ENCODE measurements at places on chromosomes 16 and 17.

GRCh38 chr17:79847698-79848369 is 8.6 kb upstream of the CBX4 start:
- no peak for DNase-seq

DNA sequence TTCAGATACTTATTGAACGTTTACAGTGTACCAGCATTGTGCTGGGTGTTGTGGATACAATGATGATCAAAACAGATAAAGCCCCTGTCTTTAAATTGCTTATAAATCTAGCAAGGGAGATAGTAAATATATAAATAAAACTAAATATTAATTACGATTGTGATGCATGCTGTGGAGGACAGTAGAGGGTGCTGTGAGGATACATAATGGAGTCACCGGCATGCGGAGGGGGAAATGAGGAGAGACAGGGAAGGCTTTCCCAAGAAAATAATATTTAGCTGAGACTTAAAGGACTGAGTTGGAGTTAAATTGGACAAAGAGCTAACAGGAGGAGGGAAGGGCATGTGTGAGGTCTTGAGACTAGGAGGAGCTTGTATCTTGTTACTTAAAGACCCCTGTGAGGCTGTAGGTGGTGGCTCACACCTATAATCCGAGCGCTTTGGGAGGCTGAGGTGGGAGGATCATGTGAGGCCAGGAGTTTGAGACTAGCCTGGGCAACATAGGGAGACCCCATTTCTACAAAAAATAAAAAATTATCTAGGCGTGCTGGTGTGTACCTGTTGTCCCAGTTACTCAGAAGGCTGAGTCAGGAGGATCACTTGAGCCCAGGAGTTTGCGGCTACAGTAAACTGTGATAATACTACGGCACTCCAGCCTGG is 2.4 kb downstream of the DHRS7B start:
- no peak for DNase-seq

GRCh38 chr16:88634994-88635670 is 3.2 kb upstream of the IL17C start:
- DNase-seq: no peak

DNA sequence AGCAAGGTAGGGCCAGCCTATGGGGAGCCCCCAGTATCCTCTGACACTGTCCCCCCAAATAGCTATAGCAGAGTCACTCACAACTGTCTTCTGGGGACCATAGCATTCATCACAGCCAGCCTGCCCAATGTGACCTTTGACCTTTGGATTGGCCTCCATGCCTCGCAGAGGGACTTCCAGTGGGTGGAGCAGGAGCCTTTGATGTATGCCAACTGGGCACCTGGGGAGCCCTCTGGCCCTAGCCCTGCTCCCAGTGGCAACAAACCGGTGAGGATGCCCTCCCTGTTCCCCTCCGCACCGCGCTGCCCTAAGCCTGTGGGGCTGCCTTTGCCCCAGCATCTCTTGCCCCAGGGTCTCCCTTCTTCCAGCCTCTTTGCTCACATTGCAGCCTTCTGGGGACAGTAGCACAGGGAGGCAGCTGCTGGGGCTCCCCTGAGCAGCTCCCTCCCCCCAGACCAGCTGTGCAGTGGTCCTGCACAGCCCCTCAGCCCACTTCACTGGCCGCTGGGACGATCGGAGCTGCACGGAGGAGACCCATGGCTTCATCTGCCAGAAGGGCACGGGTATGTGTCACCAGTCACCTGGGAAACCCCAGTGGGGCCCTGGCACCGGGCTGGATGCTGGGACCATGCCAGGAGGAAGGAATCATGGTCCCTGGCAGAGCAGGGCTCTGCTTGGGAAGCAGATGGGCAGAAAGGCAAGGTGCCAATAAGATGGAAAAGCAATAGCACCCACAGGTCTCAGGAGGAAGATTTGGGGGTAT is 61.1 kb downstream of the MRC2 start:
- DNase-seq: no peak

GRCh38 chr17:75622076-75622475 is 11.2 kb upstream of the SMIM5 start:
- DNase-seq: no peak

- no peak for DNase-seq
Measured at GRCh38 chr17:17728550-17729251, 47.4 kb downstream of the RAI1 start.

DNA sequence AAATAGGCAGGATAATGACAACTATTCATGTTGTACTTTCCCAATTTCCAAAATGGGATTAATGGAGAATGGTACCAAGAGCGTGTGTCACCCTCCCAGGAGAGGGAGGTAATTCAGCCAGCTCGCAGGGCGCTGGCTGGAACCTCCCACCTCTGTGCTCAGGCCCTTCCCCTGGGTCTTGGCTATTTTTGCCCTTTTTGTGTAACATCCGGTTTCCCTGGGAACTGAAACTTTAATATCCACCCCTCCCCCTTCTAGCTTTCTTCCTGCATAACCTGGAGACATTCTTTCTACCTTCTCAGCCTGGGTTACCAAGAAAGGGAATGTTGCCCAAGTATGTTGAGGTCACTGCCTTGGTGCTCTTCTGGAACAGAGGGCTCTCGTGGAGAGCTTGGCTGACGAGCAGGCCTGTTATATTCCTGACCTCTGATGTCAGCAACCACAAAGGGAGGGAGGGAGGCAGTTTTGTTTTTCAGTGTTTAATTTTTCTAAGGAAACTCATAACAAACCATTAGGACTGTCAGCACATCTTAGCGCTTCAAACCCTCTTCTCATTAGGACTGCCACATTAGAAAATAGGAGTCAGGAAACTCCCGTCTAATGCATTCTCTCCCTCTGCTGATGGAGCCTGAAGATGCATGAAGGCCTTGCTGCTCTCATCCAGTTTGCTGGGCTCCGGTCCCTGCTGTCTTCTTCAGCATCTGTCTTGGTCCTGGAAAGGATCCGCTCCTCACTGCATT is 25.6 kb downstream of the ITGB3 start:
- no peak for DNase-seq

DNA sequence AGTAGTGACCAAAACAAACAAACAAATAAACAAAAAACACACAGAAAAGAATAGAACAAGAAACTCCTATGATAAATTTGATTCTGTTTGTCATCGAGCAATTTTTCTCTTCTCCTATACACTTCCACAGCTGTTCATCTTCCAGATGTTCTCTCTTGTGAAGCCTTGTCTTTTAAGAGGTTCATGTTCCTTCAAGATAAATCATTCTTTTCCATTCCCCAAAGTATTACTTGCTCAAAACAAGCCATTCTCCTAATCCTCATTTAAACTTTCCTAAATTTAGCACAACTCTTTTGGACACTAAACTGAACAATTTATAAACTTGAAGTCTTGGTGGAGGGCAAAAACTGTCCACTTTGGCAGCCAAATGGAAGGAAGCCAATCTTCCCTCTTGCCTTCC is 103.3 kb downstream of the ABCA8 start:
- no peak for DNase-seq

- no peak for DNase-seq
Measured at GRCh38 chr17:79841369-79842135, 2.3 kb upstream of the CBX4 start.

DNA sequence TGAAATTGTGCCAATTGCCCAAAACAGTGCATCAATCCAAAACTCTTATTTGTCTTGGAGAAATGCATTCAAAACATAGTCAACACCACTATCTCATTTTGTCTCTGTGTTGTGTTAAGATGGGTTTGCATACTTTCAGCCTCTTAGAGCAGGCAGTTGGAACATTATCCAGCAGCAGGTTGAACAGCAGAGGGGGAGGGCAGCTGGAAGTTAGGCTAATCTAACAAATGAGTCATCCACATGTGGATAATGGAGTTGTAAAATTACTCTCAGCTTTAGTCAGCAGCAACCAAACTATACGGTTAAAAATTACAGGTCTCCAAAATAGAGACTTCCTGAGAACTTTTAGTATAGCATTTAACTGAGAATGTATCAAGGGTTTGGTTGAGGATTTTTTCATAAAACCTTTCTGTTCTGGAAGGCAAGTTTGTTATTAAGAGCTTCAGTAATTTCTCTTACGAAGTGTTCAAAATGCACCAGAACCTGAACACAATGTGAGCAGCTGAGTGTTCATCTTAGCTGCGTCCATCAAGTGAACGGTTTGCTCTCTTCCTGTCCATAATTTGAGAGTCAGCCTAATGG is 46.3 kb downstream of the PRKCA start:
- DNase-seq: peak; percentile 21

DNA sequence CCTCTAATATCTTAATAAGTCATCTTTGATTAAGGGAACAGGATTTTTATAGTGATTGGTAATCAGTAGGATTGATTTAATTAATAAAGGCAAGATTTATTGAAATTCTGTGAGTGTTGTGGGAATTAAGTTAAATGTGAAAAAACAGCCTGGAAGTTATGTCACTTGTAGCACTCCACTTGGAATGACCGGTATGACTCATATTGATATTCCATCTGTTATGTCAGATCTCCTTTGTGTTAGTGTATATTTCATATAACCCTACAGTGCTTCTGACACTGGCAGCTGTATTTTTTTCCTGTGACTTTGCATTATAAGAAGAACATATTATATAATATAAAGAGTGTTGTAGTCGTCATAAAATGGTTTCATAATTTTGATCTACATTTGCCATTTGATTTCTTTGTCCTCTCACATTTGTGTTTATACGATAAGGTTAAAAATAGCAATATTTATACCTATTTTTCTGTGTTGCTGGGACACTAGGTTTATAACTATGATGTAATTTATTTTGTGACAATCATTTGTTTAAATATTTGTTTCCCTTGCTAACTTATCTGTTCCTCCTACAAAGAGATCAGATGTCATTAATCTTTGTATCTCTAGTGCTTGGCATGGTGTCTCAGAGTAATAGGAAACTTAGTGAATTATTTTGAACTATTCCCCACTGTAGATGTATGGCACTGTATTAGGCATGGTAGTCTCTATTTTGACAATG is 249.0 kb downstream of the BCAS3 start:
- no peak for DNase-seq

DNA sequence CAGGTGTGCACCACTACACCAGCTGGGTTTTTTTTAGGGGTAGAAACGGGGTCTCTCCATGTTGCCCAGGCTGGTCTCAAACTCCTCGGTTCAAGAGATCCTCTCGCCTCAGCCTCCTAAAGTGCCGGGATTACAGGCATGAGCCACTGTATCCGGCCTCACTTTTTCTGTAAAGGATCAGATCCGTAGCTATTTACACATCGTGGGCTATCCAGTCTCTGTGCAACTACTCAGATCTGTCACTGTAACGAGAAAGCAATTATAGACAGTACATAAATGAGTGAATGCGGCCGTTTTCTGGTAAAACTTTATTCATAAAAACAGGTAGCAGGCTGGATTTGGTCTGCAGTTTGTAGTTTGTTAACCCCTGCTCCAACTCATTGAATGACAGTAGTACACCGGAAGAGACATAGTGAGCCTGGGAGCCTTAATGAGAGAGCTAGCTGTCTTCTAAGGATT is 44.5 kb downstream of the VMP1 start:
- peak; percentile 36 for DNase-seq

DNA sequence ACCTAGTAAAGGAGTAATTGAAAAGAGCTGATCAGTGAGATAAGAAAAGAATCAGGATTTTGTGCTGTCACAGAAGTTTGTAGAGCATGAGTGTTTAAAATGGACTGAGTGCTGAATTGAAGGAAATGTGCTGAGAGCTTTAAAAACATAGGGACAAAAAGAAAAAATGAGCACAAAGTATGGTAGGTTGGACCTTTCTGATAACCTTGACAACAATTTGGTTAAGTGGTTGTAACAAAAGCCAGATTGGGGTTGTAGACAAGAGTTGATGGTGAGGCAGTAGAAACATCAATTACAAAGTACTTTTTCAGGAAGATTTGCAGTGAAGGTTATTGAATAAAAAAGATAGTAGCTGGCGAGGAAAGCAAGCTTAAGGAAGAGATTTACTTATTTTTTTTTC is 674.7 kb upstream of the KIF2B start:
- DNase-seq: no peak

DNA sequence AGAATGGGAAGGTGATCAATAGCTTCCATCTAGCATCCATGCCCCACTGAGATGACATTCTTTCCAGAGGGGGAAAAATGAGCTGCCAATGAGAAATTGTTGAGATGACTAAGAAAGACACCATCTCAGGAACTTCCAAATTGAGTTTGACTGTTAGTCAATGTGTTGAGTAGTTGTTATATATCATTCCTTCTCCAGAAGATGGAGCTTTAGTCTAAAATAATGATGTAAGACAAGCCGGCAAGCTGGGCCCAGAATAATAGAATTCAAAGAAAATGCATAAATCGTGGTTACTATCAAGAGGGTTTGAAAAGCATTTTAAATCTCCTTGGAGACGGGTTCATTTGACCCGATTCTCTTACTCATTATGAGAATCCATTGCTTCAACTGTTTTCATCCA is 71.0 kb upstream of the ATF7IP2 start:
- no peak for DNase-seq

GRCh38 chr16:56932721-56933619 is 1.0 kb downstream of the HERPUD1 start:
- DNase-seq: peak; percentile 44

DNA sequence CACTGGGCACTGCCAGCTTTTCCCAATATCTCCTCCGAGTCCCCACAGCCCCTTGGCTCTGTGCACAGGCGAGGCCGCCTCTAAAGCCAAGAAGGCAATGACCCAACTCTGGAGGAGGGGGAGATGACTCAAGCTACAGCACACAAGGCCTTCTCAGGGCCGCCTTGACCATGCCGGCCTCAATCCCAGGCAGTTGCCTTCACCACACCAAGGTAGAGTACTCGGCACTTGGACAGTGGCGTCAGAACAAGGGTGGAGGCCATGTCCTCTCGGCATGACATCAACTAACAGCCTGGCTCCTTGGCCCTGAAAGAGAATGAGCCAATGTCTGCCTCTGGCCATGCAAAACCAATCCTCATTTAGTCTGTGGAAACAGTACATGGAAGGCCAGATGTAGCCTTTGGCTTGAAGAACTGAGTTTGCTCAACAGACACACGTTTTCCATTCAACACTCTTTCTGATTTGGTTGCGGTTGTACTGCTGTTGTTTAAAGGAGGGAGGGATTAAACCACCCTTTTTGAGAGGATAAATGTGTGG is 139.6 kb downstream of the XYLT1 start:
- no peak for DNase-seq

DNA sequence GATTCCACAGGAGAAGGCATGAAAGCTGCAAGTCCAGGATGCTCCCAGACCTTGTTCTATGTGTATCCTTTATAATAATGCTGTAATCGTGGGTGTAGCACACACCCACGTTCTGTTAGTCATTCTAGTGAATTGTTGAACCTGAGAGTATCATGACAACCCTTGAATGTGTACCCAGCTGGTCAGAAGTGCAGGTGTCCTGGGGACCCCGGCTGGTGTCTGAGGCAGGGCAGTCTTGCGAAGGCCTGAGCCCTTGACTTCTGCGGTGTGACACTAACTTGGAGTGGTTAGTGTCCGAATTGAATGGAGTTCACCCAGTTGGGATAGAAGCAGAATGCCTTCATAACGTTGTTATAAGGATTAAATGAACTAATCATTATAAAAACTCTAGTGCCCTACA is 218.0 kb upstream of the TNRC6C start:
- no peak for DNase-seq

- DNase-seq: no peak
Measured at GRCh38 chr16:46756772-46757171, 8.6 kb upstream of the MYLK3 start.

Data from stimulated activated CD4-positive, alpha-beta T cell treated with anti-CD3 and anti-CD28 coated beads, Interleukin-1b, Interleukin-23, amount 100 ng/mL, for 48 hours (primary cell).